Umbilical cord (tissue), 2 donors: ENCODE measurements at places on chromosomes 2 and 18.

- no peak for DNase-seq
Measured at GRCh38 chr2:107276034-107276433, 390.1 kb upstream of the ST6GAL2 start.

GRCh38 chr2:98601532-98602132, 6.7 kb downstream of the COA5 start:
- DNase-seq, result peak; percentile 5

GRCh38 chr2:73133566-73134197, 20.9 kb upstream of the RAB11FIP5 start:
- no peak for DNase-seq

- no peak for DNase-seq
Measured at GRCh38 chr2:125643585-125643984, 1012.4 kb upstream of the GYPC start.
